Thoracic aorta (tissue), 2 donors: ENCODE measurements at places on chromosomes 16 and 17.

- no peak for DNase-seq
Measured at GRCh38 chr17:8153031-8153451, 837 bp upstream of the PER1 start.

GRCh38 chr17:60305141-60305540 lies 86.8 kb downstream of the USP32 start:
- no peak for DNase-seq

DNA sequence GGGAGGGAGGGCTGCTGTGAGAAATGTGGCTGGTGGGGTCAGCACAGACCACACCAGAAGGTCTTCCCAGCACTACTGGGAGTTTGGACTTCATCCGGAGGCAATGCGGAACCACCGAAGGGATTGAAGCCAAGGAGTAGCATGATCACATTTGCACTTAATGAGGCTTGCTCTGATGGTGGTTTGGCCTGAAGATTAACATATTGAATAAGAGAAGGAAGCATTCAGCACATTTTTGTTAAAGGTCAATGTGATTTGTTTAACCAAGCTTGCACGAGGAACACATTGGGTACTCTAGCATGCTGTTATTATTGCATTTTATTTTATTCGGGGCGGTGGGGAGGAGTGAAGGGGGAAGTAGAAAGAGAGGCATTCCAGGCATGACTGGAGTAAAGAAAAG lies 378.6 kb downstream of the UTP18 start:
- no peak for DNase-seq

DNA sequence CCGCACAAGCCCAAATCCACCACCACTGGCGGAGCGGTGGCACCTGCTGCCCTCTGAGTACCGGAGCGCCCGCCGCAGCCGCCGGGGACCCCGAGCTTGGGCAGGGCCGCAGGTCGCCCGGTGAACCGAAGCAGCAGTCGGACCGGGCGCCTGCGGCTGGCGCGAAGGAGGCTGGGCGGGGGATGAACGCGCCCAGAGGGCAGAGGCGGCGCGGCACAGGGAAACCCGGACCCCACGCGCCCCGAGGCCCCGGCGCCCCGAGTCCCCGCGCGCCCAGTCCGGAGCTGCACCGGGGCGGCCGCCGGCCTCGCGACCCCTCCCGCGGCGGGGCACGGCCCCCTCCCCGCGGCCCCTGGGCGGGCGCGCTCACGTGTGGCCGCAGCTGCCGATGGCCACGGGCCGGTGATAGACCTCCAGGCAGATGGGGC lies 393 bp downstream of the RNF166 start:
- DNase-seq = no peak

DNA sequence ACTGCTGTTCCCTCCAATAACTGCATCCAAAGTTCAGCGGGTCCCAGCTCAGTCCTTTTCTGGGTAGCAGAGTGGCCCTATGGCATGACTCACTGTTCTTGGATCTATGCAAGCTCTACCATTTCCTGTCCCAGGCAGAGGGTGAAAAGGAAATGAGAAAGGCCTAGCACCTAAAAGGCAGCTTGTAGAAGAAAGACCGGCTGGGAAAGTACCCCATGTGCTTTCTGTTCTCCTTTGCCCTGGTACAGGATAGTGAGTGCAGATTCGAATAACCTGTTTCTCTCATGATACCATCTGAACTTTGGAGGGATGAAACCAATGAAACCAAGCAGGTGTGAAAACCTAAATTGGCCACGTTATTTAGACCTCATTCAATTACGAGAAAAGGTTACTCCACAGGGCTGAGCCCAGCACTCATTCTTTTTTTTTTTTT lies 12.7 kb upstream of the HASPIN start:
- DNase-seq = no peak

DNA sequence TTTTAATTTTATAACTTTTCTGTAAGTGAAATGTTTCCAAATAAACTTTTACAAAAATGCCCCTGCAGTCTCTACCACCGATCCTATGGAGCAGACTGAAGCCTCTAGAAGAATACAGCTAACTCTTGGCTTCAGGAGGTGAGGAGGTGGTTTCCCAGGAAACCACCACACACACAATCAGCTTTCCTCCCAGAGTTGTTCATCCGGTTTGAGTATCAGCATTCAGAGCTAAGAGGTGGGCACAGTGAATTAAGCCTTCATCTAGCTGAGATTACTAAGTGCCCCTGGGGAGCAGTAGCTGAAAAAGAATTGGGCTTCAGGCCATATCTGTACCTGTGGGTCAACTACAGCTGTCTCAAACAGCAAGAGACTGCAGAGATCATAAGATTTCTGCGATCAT lies 139.7 kb downstream of the AATF start:
- DNase-seq = no peak

DNA sequence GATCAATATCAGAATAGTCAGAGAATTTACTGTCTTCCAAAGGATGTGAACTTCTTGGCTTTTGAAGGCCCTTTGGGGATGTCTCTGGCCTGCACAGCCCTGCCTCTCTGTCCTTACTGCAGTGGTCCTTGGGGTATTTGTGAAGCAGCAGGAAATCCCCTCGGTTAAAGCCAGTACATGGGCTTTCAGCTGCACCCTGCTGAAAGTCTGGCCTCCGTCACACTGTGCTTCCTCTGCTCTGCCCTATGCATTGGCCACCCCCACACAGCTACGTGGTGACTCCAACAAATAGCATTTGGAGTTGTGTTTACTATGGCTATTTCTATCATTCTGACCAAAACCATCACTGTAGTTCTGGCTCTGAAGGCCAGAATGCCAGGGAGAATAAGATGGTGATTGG lies 21.2 kb downstream of the SYCE1L start:
- no peak for DNase-seq

- DNase-seq = no peak
Measured at GRCh38 chr17:22300731-22301352, 608.5 kb downstream of the KCNJ18 start.

GRCh38 chr17:22703786-22704441 lies 1011.6 kb downstream of the KCNJ18 start:
- DNase-seq = no peak

- no peak for DNase-seq
Measured at GRCh38 chr16:7452090-7452489, 119.4 kb downstream of the RBFOX1 start.

DNA sequence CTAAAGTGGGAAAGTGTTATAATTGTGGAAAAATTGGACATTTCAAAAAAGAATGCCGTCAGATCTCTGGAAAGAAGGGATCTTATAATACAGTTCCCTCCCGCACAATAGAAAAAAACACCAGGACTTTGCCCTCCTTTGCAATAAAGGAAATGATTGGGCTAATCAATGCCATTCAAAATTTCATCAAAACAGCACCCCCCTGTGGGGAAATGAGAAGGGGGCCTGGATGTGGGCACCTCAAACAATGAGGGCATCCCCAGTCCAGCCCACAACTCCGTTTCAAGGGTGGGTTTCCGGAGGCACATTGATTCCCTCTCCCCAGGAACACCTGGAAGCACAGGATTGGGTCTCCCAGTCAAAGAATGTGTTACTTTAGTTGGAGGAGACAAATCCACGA lies 26.1 kb downstream of the CD300LG start:
- no peak for DNase-seq

- DNase-seq = no peak
Measured at GRCh38 chr17:66778531-66779236, 56.2 kb upstream of the CACNG5 start.

GRCh38 chr17:33862772-33863602 lies 392.1 kb upstream of the CCL2 start:
- no peak for DNase-seq

GRCh38 chr16:6708576-6709215 lies 623.9 kb upstream of the RBFOX1 start:
- DNase-seq = no peak

GRCh38 chr16:57452021-57452420 lies 4.7 kb downstream of the COQ9 start:
- no peak for DNase-seq

DNA sequence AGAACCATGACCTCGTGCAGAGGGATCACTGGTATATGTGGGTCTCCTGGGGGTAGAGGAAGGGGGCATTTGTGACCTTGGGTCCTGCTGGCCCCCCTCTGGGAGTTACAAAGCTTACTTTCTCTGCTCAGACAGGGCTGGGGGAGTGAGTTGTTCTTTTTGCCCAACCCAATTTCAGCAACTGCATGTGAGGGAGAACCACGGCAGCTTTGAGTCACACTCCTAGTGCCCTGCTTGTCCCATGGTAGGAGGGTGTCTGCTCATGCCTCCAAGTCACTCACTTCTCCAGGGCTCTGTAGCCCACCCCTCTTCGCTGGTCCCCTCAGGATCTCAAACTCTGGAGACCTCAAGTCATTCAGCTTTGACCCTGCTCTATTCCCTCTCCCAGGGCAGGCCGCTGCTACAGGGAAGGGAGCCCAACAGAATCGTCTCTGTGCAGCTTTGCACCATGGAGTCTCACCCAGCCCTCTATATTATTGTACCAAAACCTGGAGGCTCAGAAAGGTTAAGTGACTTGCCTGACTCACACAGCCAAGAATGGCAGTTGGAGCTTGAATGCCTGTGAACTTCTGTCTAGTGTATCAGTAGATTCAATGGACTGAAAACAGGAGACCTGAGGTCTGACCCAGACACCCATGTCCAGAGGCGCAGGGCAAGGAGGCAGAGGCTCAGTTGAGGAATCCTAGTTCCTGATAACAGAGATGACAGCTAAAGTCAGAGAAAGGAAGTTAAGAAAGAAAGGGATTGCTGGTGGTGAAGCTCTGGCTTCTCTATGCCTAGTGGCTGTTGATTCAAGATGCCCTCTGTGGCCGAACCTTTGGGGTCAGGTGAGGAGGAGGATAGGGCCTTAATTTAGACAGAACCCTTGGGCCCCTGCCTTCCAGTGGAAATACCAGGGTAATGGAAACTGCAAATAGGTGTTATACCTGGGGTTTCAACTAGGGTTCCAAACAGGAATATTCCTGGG lies 14.6 kb upstream of the ETV4 start:
- no peak for DNase-seq

GRCh38 chr16:70476272-70477020 lies 22.1 kb downstream of the FCSK start:
- no peak for DNase-seq
